ENCODE measurements at places on chromosomes 12 and 14.

- DNase-seq: no peak
Measured at GRCh38 chr14:54362089-54362504, 34.7 kb upstream of the CDKN3 start.

DNA sequence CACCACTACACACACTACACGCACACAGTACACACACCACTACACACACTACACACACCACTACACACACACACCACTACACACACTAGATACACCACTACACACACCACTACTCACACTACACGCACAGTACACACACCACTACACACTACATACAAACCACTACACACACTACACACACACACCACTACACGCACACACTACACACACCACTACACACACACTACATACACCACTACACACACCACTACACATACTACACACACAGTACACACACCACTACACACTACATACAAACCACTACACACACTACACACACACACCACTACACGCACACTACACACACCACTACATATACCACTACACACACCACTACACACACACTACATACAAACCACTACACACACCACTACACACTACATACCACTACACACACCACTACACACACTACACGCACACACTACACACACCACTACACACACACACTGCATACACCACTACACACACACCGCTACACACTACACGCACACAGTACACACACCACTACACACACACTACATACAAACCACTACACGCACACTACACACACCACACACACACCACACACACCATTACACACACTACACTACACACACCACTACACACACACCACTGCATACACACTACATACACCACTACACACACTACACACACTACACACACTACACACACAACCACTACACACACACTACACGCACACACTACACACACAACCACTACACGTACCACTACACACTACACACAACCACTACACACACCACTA is 11.7 kb downstream of the NOC4L start:
- DNase-seq: no peak

DNA sequence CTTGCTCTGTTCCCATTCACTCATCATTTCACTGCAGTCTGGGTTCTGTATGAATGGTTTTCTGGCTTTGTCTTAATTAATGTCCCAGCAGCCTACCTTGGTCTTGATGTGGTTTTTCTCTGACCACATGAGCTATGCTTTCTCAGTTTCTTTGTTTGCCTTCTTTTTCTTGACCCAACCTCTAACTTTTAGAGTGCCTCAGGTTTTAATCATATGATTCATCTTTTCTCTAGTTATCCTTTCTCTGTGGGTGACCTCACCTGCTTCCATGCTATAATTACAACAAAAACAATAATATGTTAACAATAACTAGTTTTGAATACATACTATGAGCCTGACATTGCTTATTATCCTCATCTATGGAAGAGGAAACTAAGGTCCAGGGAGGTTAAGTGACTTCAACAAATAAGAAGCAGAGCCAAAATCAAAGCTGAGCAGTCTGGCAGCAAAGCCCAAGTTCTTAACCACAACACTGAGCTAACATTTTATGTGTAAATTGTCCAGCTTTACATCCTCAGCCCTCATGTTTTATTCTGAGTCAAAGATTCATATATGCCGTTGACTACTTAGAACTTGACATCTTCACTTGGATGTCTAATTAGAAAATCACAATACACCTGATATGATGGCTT is 4.7 kb upstream of the EPYC start:
- DNase-seq: no peak

DNA sequence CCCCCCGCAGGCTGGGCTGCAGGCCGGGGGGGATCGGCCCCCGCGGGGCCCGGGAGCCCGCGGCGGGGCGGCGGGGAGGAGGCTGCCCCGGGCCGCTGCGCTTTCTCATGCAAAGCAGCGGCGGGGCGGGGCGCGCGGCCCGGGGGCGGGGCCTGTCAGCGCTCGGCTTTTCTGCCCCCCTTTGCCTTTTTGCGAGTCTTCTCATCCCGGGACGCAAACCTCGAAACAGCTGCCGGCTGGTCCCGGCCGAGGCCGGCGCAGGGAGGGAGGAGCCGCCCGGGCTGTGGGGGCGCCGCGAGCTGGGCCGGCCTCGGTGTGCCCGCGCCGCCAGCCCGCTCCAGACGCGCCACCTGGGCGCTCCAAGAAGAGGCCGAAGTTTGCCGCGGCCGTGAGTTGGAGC is at the start of gene FZD10:
TSS of gene FZD10 (plus strand) at position 198 of the 400 bp plus-strand sequence. CDS start 479 bp downstream, outside the sequence.
- DNase-seq: peak; percentile 47

GRCh38 chr14:57485635-57486034 is 8.0 kb downstream of the CCDC198 start:
- DNase-seq: no peak

GRCh38 chr12:104223712-104224111 is 8.1 kb downstream of the TXNRD1 start:
- DNase-seq: no peak

GRCh38 chr14:77113644-77114043 is 15.6 kb downstream of the CIPC start:
- peak; percentile 64 for DNase-seq

DNA sequence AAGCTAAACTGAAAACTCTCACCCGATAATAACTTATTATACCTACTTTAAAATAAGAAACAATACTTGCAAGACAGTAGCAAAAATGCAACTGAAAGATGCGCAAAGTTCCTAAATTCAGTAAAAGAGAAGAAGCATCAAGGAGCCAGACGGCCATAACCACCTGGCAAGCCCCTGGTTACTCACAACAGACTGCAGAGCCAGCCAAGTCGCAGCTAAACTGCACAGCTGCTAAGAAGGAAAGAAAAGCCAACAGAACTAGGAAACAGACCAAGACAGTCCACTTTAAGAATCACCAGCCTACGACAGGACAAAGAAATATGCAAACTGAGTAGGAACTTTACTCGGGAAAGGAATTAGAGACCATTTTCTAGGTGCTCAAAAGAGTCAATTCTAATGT is 127.9 kb downstream of the TMTC1 start:
- peak; percentile 27 for DNase-seq

DNA sequence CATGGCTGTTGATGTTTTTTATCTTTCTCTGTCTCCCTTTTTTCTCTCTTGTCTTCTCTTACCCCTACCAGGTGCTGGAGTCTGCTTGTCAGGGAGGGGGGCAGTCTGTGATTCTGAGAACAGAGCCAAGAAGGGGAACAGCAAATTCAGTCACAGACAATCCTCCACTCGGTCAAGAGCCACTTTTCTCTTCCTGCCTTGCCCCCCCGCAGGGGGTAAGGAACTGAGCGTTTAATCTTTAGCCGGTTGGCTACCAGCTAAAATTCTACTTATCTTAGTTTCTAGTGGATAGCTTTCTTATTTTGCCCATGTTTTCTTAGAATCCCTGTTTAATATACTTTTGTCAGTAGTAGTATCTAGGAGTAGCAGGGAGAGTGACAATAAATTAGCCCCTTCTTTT is 1.9 kb downstream of the RIMKLB start:
- DNase-seq: no peak

DNA sequence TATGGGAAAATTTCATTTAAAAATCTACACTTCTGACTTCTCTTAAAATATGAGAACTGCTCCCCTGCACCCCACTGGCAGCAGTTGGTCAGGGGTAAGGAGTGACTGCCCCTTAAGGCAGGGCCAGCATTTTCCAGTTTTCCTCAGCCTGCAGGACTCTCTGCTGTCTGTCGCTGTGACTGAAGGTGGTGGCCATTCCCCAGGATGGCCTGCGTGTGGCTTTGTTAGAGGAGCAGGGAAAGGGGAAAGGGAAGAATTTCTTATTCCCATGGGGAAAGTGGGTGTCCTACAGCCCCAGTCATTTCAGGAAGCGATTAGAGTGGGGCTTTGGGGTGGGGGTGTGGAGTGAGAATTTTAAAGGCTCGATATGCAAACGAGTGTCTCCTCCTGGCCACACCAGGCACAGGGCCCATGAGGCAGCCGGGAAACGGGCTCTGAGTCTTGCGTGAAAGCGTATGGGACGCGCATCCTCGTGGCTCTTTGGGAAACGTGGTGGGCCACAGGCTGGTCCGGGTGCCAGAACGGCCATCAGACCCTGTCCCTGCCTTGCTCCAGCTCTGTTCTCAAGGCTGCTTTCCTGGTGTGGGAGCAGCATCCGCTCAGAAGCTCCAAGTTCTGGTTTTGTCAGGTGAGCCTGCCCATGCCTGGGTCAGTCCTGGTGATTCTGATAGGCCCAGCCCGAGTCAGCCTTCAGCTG is 23.5 kb downstream of the ADGRD1 start:
- no peak for DNase-seq

DNA sequence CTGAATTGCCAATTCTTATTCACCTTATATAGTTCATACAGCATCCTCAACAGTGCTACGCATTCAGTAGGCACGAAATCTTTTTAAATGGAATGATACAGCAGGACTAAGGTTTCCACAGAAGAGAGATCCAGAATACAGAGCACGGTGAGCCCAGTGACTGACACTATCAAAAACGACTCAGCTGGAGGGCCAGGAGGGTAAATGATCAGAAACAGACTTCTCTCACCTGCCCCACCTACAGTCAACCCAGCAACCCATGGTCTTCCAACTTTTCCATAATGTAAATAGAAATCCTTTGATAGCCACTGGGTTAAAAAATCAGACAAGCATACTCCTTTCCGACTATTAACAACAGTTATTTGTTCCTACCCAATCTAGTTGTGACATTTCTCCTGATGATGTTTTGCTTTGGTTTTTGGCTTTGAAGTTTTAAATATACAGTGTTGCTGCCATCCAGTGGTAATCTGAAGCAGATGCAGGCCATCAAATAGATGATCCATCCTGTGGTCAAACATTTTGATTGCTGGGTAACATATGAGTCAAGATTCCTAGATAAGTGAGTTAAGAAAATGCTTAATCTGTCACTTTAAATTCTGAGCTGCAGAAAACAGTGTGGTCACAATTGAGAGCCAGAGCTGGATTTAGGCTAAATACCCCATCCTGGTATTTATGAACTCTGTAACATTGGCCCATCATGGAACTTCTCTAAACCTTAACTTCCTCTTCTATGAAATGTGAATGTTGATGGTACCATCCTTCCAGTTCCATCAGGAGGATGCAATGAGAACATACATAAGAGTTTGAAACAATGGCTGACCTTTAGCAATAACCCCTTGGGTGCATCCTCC is 42.0 kb downstream of the GPHB5 start:
- no peak for DNase-seq

- peak; percentile 57 for DNase-seq
Measured at GRCh38 chr12:120259418-120260202, 5.9 kb downstream of the PXN start.

DNA sequence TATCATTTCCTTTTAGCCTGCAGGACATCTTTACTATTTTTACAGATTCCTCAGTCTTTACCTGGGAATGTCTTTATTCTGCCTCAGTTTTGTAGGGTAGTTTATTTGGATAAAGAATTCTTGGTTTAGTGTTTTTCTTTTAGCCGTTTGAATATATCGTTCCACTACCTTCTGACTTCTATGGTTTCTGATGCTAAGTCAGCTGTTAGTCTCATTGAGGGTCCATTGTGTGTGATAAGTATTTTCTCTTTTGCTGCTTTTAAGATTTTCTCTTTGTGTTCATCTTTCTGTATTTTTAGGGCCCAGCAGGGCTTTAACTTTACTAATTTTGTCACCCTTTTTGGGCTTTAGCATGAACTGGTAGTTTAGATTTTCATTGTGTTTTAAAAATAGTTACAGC is 113.5 kb downstream of the MNAT1 start:
- no peak for DNase-seq

DNA sequence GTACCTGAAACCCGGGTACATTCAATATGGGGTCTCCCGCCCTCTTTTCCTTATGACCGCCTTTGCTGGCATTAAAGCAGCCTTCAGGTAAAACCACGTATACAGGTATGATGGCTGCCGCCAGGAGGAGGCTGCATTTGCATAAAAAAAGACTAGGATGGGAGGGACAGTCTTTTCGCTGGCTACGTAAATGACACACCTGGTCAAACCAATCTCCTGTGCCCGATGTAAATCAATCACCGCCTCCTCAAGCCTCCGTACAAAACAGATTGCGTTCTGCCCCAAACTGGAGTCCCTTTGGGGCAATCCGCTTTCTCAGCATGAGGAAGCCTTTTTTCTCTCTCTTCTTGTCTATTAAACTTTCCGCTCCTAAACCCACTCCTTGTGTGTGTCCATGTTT is 8.1 kb upstream of the ALDH1L2 start:
- DNase-seq: no peak

- no peak for DNase-seq
Measured at GRCh38 chr14:75254901-75255584, 23.6 kb upstream of the FOS start.

GRCh38 chr12:112555621-112556233 is 137.0 kb downstream of the PTPN11 start:
- DNase-seq: no peak

- DNase-seq: no peak
Measured at GRCh38 chr12:98123021-98123461, 392.3 kb upstream of the TMPO start.

DNA sequence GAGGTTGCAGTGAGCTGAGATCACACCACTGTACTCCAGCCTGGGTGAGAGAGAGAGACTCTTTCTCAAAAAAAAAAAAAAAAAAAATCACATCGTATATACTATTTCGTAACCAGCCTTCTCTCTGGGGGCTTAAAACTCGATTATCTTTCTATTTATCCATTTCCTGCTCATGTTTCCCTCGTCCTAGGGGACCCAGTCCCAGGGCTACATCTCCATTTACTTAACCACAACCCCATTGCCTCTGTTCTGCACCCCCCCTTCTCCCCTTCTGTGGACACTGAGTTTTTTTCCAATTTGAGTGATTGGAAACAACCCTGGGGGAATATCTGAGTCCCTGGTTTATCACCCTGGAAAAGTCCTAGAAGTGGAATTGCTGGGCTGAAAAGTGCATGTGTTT is 36.2 kb upstream of the YY1 start:
- DNase-seq: no peak

GRCh38 chr14:37172024-37172869 is at the start of gene SLC25A21:
Gene SLC25A21 (minus strand): TSS chr14:37172606.
- peak; percentile 71 for DNase-seq

- no peak for DNase-seq
Measured at GRCh38 chr12:93957870-93958269, 190.5 kb upstream of the PLXNC1 start.

DNA sequence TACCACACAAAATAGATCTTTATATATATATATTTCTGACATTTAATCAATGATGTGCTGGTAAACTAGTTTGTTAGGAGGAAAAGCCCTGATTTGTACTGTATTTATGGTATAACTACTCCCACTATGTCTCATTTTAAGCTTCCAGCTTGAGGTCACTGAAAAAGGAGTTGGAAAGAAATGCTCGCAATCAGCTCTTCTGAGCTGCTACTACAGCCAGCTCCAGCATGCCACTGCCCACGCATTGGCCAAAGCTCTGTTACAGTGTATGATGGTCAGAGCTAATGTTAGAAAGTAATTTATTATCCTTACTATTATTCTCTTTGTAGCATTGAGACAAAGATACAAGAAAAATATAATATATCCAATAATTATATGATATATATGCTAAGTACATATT is 55.0 kb upstream of the PCED1B start:
- DNase-seq: no peak

All from left ventricle myocardium inferior (tissue), 1 donor.